ENCODE measurements at places on chromosomes 4 and X. TPM values are rescaled to one million over a fixed set of nuclear protein-coding genes. Genes with fewer than 3 reads are reported as not detected.

DNA sequence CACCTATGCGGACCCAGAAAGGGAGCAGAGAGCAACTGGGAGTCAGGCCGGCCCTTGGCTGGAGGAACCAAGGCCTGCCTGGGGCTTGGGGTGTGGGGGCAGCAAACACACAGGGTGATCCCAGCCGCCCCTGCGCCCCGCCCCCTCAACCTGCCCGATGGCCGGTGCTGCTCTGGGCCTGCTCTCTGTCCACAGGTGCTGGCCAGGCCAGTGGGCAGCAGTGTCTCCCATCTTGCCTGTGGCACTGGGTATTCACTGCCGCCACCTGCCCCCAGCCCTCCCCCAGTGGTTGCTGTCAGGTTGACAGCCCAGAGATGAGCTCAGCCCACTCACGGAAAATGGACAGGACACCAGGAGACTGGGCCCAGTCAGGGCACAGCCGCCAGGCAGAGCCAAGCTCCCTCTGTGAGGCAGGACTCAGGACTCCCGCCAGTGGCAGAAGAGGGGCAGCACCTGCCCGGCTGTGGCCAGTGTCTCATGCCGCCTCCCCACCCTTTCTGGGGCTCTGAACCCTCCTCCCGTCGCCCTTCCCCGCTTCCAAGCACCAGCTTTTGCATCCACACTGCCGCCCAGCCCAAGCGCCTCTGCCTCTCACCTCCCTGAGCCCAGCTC is 4.7 kb downstream of the NKX1-1 start:
- no peak for DNase-seq

GRCh38 chrX:74523224-74523623 is 91.2 kb downstream of the RLIM start:
- DNase-seq, result no peak

DNA sequence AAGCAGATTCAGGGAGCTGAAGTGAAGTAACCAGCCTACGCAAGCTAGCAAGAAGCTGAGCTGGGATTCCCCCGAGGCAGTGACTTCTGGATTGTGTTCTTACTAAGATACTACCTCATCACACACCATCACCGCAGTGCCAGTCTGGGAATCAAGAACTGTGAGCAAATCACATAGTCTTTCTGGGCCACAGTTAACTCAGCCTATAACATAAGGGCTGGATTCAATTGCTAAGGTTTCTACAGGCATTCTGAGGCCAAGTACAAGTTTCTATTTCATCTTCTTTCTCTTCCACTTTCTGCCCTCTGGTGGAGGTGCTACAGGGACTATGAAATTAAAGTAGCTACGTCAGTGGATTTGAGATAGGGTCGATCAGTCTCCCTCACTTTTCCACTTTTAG is 1.4 kb upstream of the CORIN start:
- no peak for DNase-seq

DNA sequence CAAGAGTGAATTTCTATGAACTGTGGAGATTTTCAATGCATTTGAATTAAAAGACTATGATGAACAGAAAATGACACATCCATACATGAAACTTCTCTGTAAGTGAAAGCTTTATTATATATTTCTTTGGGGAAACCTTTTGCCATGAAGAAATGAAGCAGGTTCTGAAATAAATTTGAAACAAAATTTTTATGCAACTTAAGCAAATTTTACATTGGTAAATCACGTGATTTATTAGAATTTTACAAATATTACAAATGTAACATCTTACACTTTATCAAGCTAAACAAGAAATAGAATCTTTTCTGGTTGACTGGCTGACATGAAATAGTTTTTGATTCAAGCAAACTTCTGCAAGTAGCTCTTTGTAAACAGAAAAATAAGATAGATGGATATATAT is 131.2 kb downstream of the IL1RAPL1 start:
- DNase-seq, result no peak

DNA sequence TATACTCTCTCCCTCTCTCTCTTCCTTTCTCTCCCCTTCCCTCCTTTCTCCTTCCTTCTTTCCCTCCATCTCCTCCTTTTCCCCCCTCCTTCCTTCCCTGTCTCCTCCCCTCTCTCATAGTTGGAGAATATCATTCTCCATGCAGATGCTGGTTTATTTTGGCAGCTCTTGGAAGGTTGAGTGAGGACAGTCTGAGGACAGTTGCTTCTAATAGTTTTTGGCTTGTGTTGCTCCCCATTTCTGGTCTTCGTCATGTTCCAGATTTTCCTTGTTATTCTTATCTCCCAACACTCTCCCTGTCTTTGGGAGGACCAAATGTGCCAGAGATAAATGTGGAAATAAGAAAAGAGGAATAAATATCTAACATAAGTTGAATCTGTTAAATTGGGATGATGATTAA is 263.0 kb downstream of the FRMPD4 start:
- no peak for DNase-seq

- DNase-seq, result no peak
Measured at GRCh38 chrX:31679861-31680260, 608.0 kb upstream of the FTHL17 start.

DNA sequence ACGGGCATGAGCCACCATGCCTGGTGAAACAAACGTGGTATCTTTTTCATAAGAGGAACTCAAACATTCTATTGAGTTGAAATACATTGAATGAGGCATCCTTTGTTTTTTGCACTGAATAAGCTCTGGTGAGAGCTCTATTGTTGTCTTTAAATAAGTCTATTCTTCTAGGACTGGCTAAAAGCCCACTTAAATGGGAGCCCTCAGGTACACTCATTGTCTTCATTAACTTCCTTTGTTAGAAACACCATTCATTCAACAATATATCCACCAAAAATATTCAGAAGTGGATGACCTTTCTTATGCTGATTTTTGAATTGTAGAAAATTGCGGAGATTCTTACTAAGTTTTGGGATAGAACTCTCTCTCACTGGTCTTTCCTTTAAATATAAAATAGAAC is 568.0 kb downstream of the IL1RAPL1 start:
- DNase-seq, result no peak

- no peak for DNase-seq
Measured at GRCh38 chr4:4985036-4985435, 34.2 kb downstream of the CYTL1 start.

GRCh38 chr4:54073271-54073880 is 9.0 kb upstream of the CHIC2 start:
- no peak for DNase-seq

- peak; percentile 27 for DNase-seq
Measured at GRCh38 chr4:56764775-56765174, 56.7 kb downstream of the SPINK2 start.

GRCh38 chrX:154374313-154375155 is at the start of gene FLNA:
Gene FLNA, minus strand, starts transcription at chrX:154374634. Its CDS starts 3,389 bp downstream, at chrX:154371245.
- DNase-seq, result peak; percentile 48

- DNase-seq, result no peak
Measured at GRCh38 chr4:14496969-14497368, 505.3 kb upstream of the CPEB2 start.

DNA sequence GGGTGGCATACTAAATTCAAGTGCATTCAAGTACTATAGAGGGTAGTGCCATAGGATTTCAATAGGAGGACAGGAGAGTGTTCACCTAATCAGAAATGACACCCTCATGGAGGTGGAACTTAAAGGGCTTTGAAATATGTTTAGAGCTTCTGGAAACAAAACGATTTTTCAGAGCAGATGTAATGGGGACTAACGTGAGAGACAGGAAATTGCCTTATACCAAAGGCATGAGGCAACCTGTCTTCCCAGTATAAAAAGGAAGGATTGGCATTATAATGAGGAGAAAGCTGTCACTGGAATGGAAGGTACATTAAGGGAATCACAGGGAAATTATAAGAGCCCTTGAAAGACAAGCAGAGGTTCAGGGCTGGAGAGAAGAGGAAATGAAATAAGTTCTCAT is 116.3 kb upstream of the PNPLA4 start:
- no peak for DNase-seq

- DNase-seq, result no peak
Measured at GRCh38 chr4:23260511-23260910, 567.8 kb downstream of the GBA3 start.

GRCh38 chr4:188824553-188824952 is 685.3 kb downstream of the TRIML1 start:
- no peak for DNase-seq

DNA sequence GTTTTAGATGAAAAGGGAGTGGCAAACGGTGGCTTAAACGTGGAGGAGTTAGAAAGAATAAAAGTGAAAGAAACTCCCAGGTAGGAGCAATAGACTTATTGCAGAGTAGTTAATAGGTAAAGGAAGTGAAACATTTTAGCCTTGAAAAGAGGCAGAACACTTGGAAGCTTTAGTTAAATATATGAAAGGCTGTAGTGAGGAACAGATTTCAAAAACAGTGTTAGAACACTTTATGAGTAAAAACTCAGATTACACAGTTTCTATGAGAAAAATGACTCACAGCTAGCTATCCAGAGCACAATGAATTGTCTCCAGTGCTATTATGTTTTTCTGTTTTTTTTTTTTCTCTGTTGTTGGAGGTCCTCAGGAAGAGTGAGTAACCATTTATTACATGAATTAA is 45.8 kb downstream of the TACR3 start:
- DNase-seq, result no peak

GRCh38 chr4:111595456-111595855 is 549.8 kb upstream of the FAM241A start:
- no peak for DNase-seq

GRCh38 chrX:19761554-19762295 is 125.7 kb downstream of the SH3KBP1 start:
- DNase-seq, result no peak

GRCh38 chr4:38170338-38171169 is 210.4 kb downstream of the PTTG2 start:
- peak; percentile 13 for DNase-seq

DNA sequence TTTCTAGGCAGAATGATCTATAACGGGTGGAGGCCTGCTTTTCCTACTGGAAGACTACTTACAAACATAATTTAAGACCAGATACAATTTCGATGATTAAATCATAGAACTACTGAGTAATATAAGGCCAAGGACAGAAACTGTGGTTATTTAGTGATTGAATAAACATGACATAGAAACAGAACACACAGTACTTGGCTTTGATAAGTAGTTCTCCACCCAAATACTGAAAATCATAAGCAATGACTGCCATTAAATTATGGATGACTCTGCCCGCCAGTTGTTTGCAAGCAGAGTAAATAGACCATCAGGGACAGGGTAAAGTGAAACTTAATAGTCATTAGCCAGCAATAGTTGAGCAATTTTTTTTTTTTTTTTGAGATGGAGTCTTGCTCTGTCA is 17.2 kb upstream of the SMIM14 start:
- peak; percentile 35 for DNase-seq

DNA sequence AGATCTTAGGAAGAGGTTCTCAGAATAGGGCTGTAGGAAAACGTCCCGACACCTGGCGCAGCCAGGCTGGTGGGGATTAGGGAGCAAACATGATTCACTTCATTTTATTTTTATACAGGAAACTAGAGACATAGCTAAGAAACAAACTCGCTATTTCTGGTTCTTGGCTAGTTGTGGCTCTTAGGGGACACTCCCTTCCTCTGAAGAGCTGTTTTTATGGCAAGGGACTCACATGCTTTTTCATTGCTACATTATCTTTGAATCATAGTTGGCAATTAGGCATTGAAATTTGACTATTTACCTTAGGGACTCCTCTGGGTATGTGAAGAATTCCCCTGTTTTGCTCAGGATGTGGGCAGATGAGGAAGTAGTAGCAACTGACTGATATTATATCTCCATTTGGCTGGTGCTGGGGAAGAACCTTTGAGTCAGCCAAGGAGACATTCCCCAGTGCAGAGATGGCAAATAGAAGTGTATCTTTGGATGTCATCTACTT is 174.5 kb downstream of the SMIM20 start:
- DNase-seq, result peak; percentile 93

GRCh38 chr4:102344520-102344953 is 745 bp downstream of the SLC39A8 start:
- peak; percentile 52 for DNase-seq

- peak; percentile 39 for DNase-seq
Measured at GRCh38 chr4:158906073-158906472, 137.2 kb downstream of the FNIP2 start.

- peak; percentile 29 for DNase-seq
Measured at GRCh38 chrX:95063554-95063953, 1389.5 kb downstream of the FAM133A start.

DNA sequence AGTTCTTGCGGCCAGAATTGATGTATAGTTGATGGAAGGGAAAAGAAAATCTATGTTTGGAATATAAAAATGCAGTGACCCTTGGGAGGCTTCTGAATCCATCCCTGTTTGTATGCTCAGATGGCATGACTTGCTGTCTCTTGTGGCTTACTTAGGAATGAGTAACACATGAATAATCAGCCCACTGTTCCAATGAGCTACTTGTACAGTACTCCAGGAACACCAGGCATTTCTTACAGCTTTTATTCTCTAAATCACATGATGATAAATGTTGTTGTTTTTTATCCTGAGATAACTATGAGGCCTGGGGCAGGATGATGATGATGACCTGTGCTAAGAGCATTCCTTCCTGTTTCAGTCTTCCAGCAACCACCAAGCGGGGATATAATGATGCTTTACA is 18.9 kb downstream of the TMPRSS11E start:
- DNase-seq, result peak; percentile 90

DNA sequence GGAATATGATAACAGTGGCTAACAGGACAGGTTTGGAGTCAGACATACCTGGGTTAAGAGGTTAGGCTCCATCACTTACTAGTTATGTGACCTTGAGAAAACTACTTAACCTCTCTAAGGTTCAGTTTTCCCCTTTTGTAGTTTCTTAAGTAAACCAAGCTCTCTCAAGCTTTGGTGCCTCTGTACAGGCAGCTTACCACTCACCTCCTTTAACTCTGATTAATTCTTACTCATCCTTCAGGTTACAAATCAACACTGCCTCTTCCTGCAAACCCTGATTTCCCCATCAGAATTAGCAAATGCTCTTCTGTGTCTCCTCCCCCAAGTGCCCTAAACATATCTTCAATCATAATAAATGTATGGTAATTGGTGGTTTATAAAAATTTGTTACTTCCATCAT is 3.5 kb upstream of the SERTM2 start:
- DNase-seq, result no peak

DNA sequence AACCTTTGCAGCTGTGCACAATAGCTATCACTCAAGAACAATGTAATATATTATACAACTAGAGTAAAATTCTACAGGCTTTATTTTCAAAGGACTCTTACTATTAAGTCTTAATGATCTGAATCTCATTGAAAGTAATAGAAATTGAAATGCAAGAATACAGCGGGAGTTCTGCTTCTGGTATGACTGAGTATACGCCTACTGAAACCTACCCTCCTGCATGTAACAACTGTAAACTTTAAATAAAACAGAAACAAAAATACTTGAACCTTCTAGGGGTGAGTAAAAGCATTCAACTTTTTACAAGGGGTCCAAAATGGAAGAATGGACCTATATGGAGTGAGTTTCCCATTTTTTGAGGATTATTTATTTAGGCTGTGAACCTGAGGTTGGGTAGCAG is 13.5 kb downstream of the DCHS2 start:
- no peak for DNase-seq

- no peak for DNase-seq
Measured at GRCh38 chr4:3308691-3309090, 15.9 kb downstream of the RGS12 start.

FGG gene
- not detected for total RNA-seq

DLG3 gene
- 32.7 TPM for total RNA-seq

DKK2 gene
- total RNA-seq, result not detected

TKTL2 gene
- not detected for total RNA-seq

APLN gene
- 11.6 TPM for total RNA-seq

TRAPPC11 gene
- 20.0 TPM for total RNA-seq

LRIT3 gene
- not detected for total RNA-seq

VCX2 gene
- total RNA-seq, result not detected

GATA1 gene
- not detected for total RNA-seq

FRMD7 gene
- not detected for total RNA-seq

SLC9B1 gene
- not detected for total RNA-seq

PPEF1 gene
- total RNA-seq, result not detected

STAP1 gene
- not detected for total RNA-seq

PTPN13 gene
- total RNA-seq, result 12.1 TPM

CXCL10 gene
- 0.81 TPM for total RNA-seq

STPG2 gene
- total RNA-seq, result 0.40 TPM

All from PC-3 (cell line).